ENCODE measurements at places on chromosomes 5 and 9.
A peak's percentile ranks its signal among the peaks of the same experiment; 100 is the strongest.

DNA sequence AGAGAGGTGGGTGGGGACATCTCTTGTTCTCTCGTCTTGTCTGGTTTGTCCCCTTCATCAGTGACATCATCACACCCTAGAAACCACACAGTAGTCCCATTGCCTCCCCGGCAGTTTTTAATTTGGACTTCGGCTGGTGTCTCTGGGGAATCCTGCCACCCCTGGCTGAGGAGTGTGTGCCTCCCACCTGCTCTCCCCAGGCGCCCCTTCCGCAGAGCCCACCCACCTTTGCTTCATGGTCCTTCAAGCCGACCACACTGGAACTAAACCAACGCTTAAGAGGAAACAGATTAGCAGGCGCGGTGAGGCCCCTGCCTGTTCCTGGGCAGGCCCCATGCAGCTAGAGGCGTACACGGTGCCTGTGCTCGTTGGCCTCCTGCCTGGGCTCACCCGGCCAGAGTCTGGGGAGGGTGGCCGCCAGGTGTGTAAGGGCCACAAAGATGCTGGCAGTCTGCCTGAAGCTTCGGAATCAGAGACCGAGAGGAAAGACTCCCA, 107.6 kb upstream of the SPRY4 start:
- DNase-seq: peak; percentile 46

DNA sequence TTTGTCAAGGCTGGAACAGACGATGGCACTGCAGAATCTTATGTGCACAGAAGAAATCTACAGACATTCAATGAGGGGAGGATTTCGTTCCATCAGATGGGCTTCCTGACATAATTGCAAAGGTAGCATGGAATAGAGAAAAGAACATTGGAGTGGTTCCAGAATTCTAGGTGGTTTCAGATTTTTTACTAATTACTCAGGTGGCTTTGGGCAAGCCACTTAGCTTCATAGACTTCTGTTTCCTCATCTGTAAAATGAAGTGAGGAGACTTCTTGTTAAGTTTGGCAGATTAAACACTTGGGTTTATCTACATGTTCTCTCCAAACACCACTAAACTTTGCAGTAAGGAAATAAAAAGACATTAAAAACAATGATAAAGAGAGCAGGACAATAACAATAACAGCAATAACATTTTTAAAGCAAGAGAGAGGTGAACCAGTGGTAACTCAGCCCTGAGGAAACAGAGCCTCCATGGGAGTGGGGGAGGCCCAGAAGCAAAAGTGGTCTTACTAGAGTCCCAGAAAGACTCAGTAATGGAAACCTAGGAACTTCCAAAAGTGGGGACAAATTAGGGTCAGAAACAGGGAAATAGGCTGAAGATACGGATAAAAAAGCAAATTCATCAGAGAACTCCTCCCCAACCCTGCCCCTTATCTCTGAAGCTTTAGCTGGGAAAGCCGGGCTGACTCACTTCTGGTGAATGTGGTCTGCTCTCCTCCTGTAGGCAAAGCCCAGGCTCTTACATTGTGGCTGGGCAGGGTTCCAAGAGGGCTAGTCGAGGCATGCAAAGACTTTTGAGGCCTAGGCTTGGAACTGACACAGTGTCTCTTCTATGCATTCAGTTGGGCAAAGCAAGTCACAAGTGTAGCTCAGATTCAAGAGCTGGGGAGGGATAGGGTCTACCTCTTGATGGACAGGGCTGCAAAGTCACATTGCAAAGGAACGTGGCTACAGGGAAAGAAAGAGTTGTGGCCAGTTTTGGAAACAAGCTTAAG, 11.8 kb upstream of the ACTBL2 start:
- DNase-seq: peak; percentile 6

DNA sequence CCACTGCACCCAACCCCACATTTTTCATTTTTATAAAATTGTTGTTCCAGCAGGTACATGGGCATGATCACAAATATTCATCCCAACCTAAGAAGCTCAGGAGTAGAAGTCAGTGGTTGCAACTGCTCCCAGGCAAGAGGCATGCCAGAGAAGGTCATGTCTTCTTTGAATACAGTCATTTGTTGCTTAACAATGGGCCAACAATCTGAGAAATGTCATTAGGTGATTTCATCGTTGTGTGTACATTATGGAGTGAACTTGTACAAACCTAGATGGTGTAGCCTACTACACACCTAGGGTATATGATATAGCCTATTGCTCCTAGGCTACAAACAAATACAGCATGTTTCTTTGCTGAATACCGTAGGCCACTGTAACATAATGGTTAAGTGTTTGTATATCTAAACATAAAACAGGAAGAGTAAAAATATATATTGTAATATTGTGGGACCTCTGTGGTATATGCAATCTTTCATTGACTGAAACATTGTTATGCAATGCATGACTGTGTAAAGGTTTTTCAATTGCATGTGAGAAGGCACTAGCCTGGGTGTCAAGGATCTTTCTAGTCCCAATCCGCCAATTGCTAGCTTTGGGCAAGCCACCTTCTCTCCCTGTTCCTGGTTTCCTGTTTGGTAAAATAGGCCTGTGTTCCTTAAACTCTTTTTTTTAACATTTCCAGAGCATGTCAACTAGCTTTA, 27.6 kb downstream of the ATP10B start:
- no peak for DNase-seq

DNA sequence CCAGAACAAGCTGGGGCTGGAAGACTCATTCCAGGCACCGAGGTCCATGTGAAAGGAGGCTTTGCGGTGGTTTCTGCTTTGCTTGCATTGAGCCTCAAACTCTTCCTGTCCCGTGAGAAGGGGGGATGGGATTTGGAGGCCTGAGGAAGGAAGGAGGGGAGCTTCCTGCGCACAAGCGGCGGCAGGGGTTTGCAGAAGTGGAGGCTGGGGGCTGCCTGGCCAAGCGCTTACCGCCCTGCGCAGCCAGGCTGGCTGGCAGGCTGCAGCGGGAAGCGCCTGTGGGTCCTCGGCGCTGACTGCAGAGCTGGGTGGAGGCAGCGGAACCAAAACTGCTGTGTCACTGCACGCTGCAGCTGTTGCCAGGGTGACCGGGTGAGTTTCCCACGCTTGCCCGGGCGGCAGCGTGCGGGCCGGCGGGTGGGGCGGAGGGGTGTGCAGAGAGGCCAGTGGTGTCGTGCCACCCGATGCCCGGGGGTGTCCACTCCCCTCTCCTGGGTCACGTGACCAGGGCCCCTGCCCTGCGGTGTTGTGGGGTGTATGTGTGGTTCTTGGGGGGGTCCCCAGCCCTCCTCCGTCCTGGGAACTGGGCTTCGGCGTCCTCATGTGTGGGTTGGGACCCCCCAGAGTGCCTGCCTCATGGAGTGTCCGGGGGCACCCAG, 81.0 kb downstream of the RXRA start:
- peak; percentile 83 for DNase-seq
